Endothelial cell of coronary artery (primary cell): ENCODE measurements at places on chromosomes 5 and 9. TPM values are rescaled to one million over a fixed set of nuclear protein-coding genes. Genes with fewer than 3 reads are reported as not detected.

The HACD4 gene
- total RNA-seq = 0.45 and 0.56 TPM in 2 replicates

The WDR38 gene
- total RNA-seq = not detected in 2 replicates

The PHYHD1 gene
- 0.27 and 0.75 TPM in 2 replicates for total RNA-seq

The FIBCD1 gene
- 0.09 and 0.19 TPM in 2 replicates for total RNA-seq

The HMCN2 gene
- total RNA-seq = under 0.01 and 0.28 TPM in 2 replicates

The FST gene
- 0.94 and 17.3 TPM in 2 replicates for total RNA-seq

The SLC6A18 gene
- total RNA-seq = not detected in 2 replicates

The WDR31 gene
- 0.54 and 0.75 TPM in 2 replicates for total RNA-seq

The TMEM252 gene
- total RNA-seq = not detected in 2 replicates

The LCN12 gene
- 0.09 TPM in 1 of 2 replicates, not detected in the other for total RNA-seq
